AG04449 (cell line): ENCODE measurements at places on chromosomes 16 and 17.
A peak's percentile ranks its signal among the peaks of the same experiment; 100 is the strongest.

DNA sequence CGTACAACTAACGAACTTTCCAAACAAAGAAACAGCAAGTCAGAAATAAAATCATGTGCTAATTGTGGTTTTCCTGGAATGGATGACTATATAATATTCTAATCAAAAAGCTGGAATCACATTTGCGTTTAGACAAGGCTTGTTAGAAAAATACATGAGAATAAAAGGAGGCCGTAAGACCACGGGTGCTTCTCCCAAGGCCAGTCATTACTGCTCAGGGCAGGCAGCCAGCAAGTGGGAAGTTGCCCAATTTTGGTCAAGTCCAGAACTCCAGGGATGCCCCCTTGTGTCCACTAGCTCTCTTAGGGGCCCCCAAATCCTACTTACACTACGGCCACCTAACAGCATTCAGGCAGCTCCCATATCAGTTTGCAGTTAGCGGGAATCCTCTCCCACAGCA lies 25.9 kb upstream of the LYRM9 start:
- no peak for DNase-seq

DNA sequence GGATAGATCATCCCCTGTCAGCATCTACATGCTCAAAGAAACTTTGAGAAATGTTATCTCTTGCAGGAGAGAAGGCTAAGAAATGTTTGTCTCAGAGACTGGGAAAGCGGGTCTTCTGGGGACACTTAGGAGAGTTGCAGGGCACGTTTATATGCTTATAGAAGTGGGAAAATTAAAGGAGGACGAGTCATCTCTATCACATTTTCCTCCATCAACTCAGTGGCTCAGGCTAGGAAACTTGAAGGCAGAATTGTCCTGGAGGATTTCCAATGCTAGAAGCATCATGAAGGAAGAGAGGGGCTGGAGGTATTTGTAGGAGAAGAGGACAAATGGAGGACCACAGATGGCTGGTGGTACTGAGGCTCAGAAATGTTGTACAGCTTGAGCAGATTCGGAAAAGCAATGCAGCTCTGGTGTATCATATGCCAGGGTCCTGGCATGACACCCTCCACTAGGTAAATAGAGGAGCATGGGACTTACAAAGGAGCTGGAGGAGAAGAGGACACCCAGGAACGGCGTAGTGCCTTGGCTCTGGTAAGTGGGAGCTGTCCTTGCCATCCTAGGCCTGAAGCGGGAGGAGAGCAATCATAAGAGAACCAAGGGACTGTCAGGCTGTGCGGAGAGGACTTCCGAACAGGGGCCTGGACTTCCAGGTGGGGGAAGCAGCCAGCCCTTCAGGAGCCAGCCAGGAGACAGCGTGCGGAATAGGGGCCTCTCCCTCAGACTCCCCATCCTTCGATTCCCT lies 4.5 kb upstream of the HS3ST3B1 start:
- no peak for DNase-seq

- no peak for DNase-seq
Observed at GRCh38 chr17:49832840-49833599, 14.8 kb downstream of the TAC4 start.

DNA sequence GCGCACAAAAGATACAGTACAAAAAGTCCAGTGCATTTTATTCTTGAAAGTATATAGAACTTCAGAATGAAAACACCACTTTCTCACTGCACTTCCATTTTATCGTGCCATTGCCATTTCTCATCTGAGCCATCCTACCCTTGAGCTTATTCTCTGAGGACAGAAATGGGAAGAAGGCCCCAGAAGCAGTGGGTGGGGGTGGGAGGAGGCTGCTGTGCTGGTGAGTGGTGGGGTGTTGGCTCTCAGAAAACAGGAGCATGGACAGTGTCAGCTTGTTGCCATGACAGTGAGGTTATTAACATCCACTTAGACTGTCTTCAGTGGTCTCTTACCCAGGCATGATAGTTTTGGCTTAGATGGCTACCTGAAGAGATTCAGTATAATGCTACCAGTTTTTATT lies 4.5 kb downstream of the ATMIN start:
- DNase-seq: no peak

DNA sequence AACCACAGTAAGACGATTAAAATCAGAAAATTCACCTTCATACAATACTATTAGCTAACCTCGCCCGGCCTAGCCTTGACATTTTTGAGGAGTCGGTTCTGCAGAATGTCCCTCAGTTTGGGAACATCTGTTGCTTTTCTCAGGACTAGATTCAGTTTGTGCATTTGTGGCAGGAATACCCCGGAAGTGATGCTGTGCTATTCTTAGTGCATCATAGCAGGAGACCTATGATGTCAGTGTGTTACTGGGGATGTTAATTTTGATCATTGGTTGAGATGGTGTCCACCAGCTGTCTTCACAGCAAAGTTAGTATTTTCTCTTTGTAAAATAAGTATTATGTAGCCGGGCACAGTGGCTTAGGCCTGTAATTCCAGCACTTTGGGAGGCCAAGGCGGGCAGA lies 21.5 kb upstream of the HELZ start:
- DNase-seq: no peak

DNA sequence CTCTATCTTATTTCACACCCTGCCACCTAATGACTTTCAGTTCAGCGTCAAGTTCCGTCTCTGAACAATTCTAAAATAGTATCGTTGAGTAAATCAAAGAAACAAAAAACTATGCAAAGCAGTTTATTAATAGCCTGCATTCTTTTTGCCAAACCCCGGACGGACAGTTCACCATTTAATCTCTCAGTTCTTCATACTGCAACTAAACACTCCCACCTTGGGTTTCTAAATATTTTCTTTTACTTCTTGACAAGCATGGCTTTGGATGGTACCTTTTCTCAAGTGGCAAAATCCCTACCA lies 1.2 kb downstream of the MYH11 start:
- DNase-seq: no peak

DNA sequence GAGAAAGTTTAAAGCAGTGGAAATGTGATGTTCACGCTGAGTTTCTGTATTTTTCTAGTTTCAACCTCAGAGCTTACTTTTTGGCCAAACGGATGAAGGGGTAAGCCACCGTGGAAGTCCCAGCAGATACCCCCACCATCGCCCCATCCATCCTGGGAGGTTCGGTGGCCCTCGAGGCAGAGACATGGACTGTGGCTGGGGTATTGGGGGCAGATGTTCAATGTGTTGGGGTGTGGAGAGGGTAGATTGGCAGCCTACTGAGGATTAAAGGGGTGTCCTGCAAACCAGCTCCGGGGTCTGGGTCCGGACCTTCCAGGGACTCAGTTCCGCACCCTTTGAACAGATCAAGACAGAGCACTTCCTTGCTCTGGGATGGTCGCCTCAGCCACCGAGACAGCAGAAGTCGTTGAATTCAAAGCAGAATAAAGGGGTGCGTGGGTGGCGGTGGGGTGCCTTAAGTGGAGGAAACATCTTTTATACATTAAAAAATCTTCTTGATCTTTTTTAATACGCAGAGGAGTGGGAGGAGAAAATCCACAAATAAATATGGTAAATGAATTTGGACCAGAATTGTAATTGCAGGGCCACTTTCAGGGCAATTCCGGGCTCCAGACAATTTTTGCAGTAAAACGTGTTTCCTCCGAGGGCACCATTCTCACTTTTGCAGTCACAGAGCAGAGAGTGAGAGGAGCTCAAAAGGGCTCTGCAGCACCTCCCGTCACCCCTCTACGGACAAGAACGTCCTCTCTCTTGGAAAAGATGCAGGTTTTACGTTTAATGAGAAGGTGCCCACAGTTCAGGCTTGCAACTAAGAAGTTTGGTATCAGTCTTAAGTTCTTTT lies 8.2 kb upstream of the CBX8 start:
- DNase-seq: no peak

GRCh38 chr16:30063893-30064728 lies 1.4 kb upstream of the ALDOA start:
- no peak for DNase-seq

DNA sequence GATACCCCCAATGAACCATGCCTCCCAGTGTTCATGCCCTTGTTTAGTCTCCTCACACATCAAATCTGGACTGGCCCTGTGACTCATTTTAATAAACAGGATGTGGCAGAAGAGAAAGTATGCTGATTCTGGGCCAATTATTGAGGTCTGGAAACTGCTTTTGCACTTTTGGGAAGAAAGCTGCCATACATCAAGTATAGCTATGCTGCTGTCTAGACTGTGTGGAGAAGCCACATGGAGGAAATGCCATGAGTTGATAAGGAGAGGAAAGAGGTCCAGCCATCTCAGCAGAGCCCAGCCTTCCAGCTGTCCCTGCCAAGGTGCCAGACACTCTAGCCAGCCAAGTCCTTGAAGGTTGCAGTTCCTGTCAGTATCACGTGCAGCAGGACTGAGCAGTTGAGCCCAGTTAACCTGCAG lies 16.7 kb downstream of the RPRML start:
- DNase-seq: peak; percentile 31

DNA sequence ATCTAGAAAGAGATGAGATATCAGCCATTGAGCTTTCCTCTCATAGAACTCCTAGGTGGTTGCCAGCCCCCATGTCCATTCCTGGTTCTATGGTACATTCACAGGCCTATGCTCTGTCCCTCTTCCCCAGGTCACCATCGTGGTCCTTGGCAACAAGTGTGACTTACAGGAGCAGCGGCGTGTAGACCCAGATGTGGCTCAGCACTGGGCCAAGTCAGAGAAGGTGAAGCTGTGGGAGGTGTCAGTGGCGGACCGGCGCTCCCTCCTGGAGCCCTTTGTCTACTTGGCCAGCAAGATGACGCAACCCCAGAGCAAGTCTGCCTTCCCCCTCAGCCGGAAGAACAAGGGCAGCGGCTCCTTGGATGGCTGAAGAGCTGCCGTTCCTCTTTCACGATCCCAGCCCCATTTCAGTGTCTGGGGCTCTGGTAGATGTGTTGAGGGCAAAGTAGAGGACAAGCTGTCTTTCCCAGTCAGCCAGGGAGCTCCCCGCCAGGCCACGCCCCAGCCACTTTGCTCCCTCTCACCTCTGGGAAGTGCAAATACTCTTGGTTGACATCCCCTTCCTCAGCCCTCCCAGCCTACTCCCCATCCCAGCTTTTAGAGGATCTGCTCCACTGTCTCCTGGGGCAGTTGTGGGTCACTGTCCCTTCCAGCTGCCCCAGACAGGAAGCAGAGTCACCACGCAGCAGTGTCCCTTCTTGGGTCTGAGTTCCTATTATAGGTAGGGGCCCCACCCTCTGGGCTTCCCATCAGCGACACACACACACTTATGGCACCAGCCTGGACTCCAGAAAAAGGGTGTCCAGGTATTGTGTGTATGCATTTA lies 3.8 kb downstream of the NKIRAS2 start:
- no peak for DNase-seq

DNA sequence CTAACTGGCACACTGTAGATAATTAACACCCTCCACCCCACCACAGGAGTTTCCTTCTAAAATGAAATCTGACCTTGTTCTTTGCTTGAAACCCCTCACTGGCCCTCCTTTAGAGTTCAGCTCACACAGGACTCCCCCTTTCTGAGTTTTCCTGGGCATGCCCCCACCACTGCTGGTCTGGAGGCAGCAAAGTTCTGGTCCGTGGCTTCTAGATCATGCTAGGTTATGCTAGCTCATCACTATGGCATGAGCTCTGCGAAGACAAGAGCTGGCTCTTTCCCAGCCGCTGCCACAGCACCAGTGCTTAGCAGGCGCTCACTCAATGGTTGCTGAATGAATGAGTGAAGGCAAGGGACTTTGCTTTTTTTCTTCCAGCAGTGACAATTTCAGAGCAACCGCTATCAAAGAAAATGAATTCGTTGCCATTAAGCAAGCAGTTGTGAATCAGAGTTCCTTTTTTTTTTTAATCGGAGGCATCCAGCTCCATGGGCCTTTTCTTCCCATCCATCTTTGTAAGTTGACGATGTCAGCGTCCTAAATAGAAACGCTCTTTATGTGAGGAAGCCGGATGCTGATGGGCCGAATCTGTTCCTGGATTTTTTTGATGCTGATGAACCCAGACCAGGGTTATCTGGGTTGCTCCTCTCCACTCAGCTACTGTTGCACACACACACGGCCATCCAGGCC lies 80.8 kb upstream of the NOL11 start:
- DNase-seq: no peak

DNA sequence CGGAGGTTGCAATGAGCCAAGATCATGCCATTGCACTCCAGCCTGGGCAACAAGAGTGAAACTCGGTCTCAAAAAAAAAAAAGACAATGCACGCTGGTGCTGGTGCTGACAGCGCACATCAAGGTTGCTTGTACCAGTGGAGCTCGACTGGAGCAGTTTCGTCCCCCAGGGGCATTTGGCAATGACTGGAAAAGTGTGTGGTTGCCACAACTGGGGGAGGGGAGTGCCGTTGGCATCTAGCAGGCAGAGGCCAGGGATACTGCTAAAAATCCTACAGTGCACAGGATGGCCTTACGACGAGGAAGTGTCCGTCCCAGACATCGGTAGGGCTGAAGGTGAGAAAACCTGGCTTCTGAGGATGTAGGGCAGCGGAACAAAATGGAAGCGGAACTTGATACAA lies 2.4 kb downstream of the MEAK7 start:
- DNase-seq: no peak

DNA sequence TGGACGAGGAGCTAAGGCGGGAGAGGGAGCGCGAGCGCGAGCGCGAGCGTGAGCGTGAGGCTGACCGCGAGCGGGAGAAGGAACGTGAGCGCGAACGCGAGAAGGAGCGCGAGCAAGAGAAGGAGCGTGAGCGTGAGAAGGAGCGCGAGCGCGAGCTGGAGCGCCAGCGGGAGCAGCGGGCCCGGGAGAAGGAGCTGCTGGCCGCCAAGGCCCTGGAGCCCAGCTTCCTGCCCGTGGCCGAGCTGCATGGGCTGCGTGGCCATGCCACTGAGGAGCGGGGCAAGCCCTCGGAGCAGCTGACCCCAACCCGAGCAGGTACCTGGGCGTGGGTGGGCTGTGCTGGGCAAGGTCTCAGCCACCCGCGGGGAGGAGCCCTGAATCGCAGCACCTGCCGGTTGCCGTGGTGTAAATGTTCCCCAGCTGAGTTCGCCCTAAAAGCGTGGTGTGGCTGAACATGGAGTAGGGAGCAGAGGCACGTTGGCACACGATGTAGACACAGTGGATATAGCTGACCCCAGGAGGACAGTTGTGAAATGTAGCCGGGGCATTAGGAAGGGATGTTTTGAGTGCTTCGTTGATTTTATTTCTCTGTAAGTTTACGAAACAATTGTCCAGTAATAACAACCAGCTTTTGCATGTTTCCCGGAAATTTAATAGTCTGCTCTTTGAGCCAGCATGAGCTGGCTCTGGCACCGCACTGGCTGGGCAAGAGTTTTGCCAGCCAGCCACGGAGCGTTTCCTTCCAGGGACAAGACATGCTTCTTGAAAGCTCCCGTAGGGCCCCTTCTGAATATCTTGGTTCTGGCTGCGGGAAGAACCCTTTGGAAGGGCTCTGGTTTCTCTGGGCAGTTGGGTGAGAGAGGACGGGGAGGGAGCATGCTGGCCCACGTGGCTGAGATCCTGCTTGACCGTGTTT lies 32.1 kb downstream of the GINS2 start:
- no peak for DNase-seq
